ENCODE measurements at places on chromosomes 7 and 10. TPM values are rescaled to one million over a fixed set of nuclear protein-coding genes. Genes with fewer than 3 reads are reported as not detected.

DNA sequence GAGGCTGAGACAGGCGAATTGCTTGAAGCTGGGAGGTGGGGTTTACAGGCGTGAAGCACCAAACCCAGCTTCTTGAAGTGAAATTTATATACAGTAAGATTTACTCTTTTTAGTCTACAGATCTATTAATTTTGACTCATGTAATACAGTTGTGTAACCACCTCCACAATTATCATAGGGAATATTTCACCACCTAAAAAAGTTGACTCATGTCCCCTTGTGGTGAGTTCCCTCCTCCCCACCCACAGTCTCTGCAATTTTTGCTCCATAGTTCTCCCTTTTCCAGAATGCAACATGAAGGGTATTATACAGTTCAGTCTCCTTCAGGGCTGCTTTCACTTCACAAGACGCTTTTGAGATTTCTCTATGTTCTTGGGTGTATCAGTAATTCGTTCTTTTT, 156.8 kb downstream of the FAM107B start:
- no peak for DNase-seq
- no peaks in the 10 kb centered on the region for H3K27me3 ChIP-seq
- H3K27ac ChIP-seq: no peak overlapping the region
- peaks cover 10% of the 10 kb centered on the region for H3K4me1 ChIP-seq

DNA sequence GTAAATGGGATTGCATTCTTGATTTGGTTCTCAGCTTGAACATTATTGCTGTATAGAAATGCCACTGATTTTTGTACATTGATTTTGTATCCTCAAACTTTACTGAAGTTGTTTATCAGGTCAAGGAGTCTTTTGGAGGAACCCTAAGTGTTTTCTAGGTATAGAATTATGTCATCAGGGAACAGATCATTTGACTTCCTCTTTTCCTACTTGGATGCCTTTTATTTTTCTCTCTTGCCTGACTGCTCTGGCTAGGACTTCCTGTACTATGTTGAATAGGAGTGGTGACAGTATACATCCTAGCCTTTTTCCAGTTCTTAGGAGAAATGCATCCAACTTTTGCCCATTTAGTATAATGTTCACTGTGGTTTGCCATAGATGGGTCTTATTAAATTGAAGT, 48.8 kb downstream of the ANXA8 start:
- no peaks in the 10 kb centered on the region for H3K36me3 ChIP-seq
- H3K27me3 ChIP-seq: no peaks in the 10 kb centered on the region
- no peak overlapping the region for H3K4me3 ChIP-seq
- H3K27ac ChIP-seq: no peak overlapping the region
- no peaks in the 10 kb centered on the region for H3K4me1 ChIP-seq

DNA sequence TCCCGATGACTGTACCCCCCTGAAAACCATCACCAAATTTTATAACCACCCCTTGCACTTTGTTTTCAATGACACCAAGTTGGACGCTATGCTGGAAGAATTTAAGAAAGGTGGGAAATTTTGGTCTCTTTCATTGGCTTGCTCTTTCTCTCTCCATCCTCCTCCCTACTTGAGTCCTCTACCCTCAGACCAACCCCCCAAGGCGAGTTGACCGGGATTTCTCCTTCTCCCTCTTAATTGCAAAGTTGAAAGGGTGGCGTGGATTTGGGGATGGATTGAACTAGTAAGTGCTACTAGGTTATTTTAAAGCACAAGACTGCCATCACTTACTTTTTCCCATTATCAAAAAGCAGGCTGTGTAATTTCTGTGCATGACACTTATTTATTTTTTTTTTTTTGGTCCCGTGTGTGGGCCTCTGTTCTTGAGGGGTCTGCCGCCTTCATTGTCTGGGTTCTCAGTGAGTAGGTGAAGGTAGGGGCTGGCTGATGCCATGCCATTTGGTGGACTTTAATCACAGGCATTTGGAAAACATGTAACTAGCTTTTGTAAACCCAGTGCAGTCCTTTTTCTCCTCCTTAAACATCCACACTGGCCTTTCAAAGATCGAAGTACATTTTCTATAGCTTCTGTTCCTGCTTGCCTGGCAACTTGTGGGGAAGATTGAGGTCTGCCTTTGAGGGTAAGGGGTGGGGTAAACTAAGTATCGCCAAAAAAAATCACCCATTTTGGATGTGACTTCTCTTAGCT, 2.1 kb downstream of the CNNM2 start:
- peaks cover 18% of the 10 kb centered on the region for H3K27me3 ChIP-seq
- peak overlapping the region; percentile 86 for H3K4me3 ChIP-seq
- H3K36me3 ChIP-seq: no peaks in the 10 kb centered on the region
- H3K27ac ChIP-seq: no peak overlapping the region
- H3K4me1 ChIP-seq: peaks cover 44% of the 10 kb centered on the region

- no peaks in the 10 kb centered on the region for H3K27me3 ChIP-seq
- H3K4me3 ChIP-seq: no peak overlapping the region
- DNase-seq: no peak
- H3K27ac ChIP-seq: peak overlapping the region; percentile 55
Observed at GRCh38 chr7:13106513-13106912, 419.1 kb downstream of the ARL4A start.

DNA sequence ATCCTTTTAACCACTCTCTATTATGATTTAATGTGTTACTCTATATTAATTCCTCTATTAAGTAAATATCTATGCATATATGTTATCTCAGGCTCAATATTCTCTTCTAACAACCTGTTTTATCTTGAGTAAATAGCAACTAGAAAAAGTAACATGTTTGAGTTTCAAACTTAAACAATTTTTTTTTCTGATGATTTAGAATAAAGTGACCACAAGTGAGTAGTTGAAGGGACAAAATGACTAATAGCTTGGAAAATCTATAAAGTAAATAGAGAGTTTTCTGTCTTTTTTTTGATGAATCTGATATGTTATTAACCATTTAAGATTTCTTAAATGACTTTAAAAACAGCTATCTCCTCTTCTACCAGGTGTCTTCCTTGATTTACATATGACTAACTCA, 483.8 kb downstream of the TFEC start:
- H3K4me3 ChIP-seq: no peak overlapping the region
- no peaks in the 10 kb centered on the region for H3K36me3 ChIP-seq
- H3K27ac ChIP-seq: no peak overlapping the region

- no peak overlapping the region for H3K27ac ChIP-seq
- no peaks in the 10 kb centered on the region for H3K4me1 ChIP-seq
- no peaks in the 10 kb centered on the region for H3K27me3 ChIP-seq
- DNase-seq: no peak
- H3K36me3 ChIP-seq: no peaks in the 10 kb centered on the region
- no peak overlapping the region for H3K4me3 ChIP-seq
Observed at GRCh38 chr7:66055321-66055956, 20.2 kb upstream of the ASL start.

GRCh38 chr7:74018246-74018895, 9.6 kb upstream of the ELN start:
- no peak for DNase-seq
- H3K4me1 ChIP-seq: peaks cover 9% of the 10 kb centered on the region
- no peaks in the 10 kb centered on the region for H3K36me3 ChIP-seq
- no peak overlapping the region for H3K27ac ChIP-seq

DNA sequence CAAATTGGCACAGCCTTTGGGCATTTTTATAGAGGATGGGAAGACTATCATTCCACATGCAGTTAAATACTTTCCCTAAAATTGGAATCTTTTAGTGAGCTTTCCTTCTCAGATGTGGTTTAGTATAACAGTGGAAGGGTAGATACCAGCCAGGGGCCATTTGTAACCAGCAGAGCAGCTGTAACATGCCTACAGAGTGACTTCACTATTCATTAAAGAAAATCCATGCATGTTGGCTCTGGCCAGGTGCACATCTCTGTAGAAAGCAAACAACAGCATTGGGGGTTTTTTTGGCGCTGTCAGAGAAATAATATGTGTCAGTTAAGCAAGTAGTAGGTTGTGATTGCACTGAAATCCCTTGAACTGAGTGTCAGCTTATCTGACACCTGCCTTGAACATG, 115.6 kb downstream of the LHFPL3 start:
- H3K4me1 ChIP-seq: no peaks in the 10 kb centered on the region
- no peak overlapping the region for H3K27ac ChIP-seq
- DNase-seq: no peak
- no peaks in the 10 kb centered on the region for H3K27me3 ChIP-seq
- H3K4me3 ChIP-seq: no peak overlapping the region

DNA sequence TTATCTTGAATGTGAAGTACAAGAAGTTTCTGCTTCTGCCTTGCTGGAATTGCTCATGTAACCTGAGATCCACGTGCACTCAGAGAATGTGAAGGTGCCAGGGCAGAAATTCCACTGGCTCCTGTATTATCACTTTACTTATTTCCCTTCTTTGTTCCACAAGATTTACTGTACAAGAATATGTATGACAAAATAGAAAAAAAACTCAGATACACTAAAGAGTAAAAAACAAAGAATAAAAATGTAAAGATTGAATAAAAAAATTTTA, 43.0 kb downstream of the PLCE1 start:
- peaks cover 11% of the 10 kb centered on the region for H3K4me1 ChIP-seq
- no peak overlapping the region for H3K27ac ChIP-seq
- no peak overlapping the region for H3K4me3 ChIP-seq
- DNase-seq: no peak

DNA sequence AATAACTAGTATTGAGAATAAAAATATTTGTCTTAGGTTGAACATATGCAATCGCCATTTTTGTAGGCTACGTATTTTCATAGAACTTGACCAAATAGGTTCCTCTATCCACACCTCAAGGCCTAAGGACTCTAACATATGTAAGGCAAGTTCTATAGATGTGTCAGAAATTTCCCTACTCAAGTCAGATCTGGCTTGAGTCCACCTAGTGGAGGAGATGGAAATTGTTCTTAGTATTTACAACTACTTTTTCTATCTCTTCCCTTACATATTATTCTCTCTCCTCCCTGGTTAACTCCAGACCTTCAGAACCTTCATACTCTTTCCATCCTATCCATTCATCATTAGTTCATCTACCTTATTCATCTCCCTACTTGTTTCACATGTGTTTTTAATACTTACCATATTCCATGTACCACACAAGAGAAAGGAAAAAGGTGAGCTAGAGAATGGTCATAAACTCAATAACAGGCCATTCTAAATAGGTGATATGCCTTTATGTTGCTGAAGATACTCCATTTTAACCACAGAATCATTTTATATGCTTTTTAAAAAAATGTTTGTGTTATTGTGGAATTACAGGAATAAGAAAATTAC, 174.5 kb upstream of the HDAC9 start:
- no peak overlapping the region for H3K4me3 ChIP-seq
- no peak for DNase-seq
- no peak overlapping the region for H3K27ac ChIP-seq
- peaks cover 23% of the 10 kb centered on the region for H3K4me1 ChIP-seq
- no peaks in the 10 kb centered on the region for H3K36me3 ChIP-seq
- H3K27me3 ChIP-seq: no peaks in the 10 kb centered on the region

DNA sequence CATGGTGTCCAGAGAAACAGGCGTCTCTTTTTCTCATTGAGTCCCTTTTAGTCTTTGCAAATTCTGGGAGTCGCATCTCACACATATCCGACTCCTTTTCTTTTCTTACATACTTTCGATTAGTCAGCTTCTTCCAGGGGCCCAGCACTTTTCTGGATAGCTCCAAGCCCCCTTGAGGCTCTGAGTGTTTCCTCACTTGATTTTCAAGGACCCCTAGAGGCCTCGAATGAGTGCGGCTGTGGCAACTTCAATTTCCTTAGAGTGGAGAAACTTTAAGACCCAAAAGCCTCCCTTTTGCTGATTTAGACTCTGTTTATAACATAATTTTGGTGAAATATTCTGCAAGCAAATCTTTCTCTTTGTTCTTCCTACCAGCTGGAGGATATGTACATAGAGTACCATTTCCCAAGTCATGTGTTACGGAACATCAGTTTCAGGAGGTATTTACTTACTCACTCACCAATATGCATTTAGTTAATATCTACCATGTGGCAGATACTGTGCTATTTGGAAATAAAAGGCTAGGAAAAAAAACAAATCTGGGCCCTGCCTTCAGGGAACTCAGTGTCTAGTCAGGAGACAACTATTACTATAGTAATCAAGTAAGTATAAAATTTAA, 555.2 kb downstream of the REEP3 start:
- no peak overlapping the region for H3K4me3 ChIP-seq
- no peaks in the 10 kb centered on the region for H3K36me3 ChIP-seq
- no peak for DNase-seq

- no peaks in the 10 kb centered on the region for H3K36me3 ChIP-seq
- peaks cover 20% of the 10 kb centered on the region for H3K4me1 ChIP-seq
- no peak for DNase-seq
- H3K27ac ChIP-seq: peak overlapping the region; percentile 26
- H3K4me3 ChIP-seq: no peak overlapping the region
- H3K27me3 ChIP-seq: no peaks in the 10 kb centered on the region
Observed at GRCh38 chr10:74156919-74157289, 5.9 kb downstream of the ADK start.

DNA sequence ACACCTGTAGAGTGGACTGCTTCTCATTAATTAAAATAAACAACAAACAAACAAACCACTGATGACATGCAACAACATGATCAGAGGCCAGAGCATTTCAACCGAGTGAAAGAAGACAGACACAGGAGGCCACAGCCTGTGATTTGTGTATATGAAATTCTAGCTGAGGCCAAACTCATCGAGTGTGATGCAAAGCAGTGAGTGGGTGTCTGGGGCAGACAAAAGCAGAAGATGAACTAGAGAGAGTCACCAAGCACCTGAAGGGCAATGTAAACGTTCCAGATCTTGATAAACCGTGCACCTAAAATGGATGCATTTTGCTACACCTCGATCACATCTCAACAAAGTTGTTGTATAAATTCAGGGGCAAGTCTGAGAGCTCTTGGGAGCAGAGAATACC, 108.4 kb downstream of the KLF6 start:
- H3K36me3 ChIP-seq: no peaks in the 10 kb centered on the region
- H3K4me3 ChIP-seq: no peak overlapping the region
- peaks cover 1% of the 10 kb centered on the region for H3K4me1 ChIP-seq
- H3K27ac ChIP-seq: no peak overlapping the region

GRCh38 chr10:104931612-104932134, 290.6 kb downstream of the SORCS3 start:
- H3K4me1 ChIP-seq: peaks cover 9% of the 10 kb centered on the region
- H3K36me3 ChIP-seq: no peaks in the 10 kb centered on the region
- H3K27me3 ChIP-seq: no peaks in the 10 kb centered on the region
- no peak overlapping the region for H3K27ac ChIP-seq
- no peak for DNase-seq

GRCh38 chr10:88243836-88244730, 339.0 kb downstream of the RNLS start:
- H3K36me3 ChIP-seq: no peaks in the 10 kb centered on the region
- peaks cover 4% of the 10 kb centered on the region for H3K4me1 ChIP-seq
- H3K4me3 ChIP-seq: no peak overlapping the region
- DNase-seq: no peak

The KCNMA1 gene
- 5.3 TPM for total RNA-seq

The STK31 gene
- 0.30 TPM for total RNA-seq

The RPA3 gene
- 97.8 TPM for total RNA-seq

Measured in WTC11 (cell line).